ENCODE measurements at places on chromosomes 3 and 15.
A peak's percentile ranks its signal among the peaks of the same experiment; 100 is the strongest.

GRCh38 chr15:66917904-66918448 lies 147.4 kb upstream of the SMAD3 start:
- H3K4me3 ChIP-seq, result no peak overlapping the region
- H3K4me1 ChIP-seq, result no peaks in the 10 kb centered on the region
- no peaks in the 10 kb centered on the region for H3K27me3 ChIP-seq
- no peaks in the 10 kb centered on the region for H3K36me3 ChIP-seq
- no peak for DNase-seq
- H3K27ac ChIP-seq, result no peak overlapping the region

DNA sequence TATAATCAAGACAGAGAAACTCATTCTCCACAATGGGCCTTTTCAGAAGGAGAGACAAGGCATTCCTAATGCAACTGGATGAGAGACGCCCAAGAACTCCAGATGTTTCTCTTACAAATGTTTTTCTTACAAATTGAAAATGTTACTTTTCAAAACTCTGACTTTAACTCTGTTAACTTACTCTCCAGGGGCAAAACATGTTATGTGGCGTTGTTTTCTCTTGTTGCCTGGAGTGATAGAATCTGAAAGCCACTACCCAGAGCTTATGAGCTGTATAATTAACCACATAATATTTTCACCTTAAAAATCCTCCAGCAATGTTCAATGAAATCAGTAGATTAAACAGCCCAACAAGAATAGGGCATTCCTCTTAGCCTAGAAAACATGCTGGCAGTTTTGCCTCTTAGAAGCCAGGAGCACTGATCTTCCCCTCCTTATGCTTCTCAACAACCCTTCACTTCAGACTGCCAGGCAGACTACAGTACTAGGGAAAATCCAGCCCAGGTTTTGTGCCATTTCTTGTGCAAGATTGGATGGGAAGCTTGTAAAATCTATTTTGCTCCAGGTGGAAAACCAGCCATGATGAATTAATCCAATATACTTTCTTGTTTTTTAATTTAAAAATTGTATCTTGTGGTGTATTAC lies 186.7 kb upstream of the GADL1 start:
- no peak overlapping the region for H3K27ac ChIP-seq
- no peaks in the 10 kb centered on the region for H3K4me1 ChIP-seq
- H3K36me3 ChIP-seq, result no peaks in the 10 kb centered on the region
- H3K27me3 ChIP-seq, result no peaks in the 10 kb centered on the region
- no peak overlapping the region for H3K4me3 ChIP-seq
- DNase-seq, result no peak

GRCh38 chr3:66836363-66837152 lies 161.5 kb upstream of the KBTBD8 start:
- no peaks in the 10 kb centered on the region for H3K27me3 ChIP-seq
- no peak overlapping the region for H3K4me3 ChIP-seq
- DNase-seq, result no peak
- no peaks in the 10 kb centered on the region for H3K4me1 ChIP-seq
- no peak overlapping the region for H3K27ac ChIP-seq

DNA sequence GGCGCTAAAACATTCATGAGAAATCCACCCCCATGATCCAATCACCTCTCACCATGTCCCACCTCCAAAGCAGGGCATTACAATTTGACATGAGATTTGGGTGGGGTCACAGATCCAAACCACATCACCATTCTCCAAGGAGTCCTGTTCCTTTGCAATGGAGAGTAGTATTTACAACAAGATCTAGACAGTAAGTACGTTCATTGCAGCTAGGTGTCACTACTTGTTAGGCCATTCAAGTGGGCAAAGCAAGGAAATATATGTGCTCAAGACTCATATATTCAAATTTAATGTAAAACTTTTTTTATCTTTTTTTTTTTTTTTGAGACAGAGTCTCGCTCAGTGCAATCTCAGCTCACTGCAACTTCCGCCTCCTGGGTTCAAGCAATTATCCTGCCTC lies 79.3 kb downstream of the AQP9 start:
- no peaks in the 10 kb centered on the region for H3K4me1 ChIP-seq
- no peak overlapping the region for H3K27ac ChIP-seq
- H3K36me3 ChIP-seq, result no peaks in the 10 kb centered on the region
- no peak for DNase-seq
- no peaks in the 10 kb centered on the region for H3K27me3 ChIP-seq

DNA sequence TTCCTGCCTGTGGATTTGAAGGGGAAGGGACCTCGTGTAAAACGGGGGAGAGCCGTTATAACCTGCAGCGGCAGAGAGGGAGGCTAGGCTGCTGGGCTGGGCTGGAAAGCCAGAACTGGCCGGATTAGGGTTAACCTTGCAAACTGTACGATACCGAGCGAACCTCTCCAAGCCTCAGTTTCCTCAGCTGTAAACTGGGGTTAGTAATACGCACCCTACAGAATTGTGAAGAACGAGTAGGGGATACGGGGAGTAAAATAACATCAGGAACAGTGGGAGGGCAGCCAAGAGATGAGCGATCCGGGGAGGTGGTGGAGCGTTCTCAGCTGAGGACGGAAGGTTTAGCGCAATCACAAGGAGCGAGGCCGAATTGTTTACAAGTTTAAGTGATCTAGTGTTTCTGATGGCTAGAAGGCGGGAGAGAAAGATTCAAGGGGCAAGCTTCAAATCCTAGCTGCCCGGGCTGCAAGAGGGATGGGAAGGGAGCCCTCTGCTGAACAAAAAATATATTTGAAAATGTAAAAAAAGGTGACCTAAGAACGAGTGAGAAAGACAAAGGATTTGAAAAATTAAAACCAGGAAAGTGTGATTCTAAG lies 768 bp upstream of the SEMA5B start:
- no peaks in the 10 kb centered on the region for H3K36me3 ChIP-seq
- peaks cover 41% of the 10 kb centered on the region for H3K27me3 ChIP-seq
- DNase-seq, result no peak
- peak overlapping the region; percentile 32 for H3K4me3 ChIP-seq

GRCh38 chr3:35335703-35336102 lies 303.6 kb upstream of the ARPP21 start:
- no peak overlapping the region for H3K4me3 ChIP-seq
- H3K27ac ChIP-seq, result no peak overlapping the region
- no peaks in the 10 kb centered on the region for H3K4me1 ChIP-seq
- H3K36me3 ChIP-seq, result no peaks in the 10 kb centered on the region

DNA sequence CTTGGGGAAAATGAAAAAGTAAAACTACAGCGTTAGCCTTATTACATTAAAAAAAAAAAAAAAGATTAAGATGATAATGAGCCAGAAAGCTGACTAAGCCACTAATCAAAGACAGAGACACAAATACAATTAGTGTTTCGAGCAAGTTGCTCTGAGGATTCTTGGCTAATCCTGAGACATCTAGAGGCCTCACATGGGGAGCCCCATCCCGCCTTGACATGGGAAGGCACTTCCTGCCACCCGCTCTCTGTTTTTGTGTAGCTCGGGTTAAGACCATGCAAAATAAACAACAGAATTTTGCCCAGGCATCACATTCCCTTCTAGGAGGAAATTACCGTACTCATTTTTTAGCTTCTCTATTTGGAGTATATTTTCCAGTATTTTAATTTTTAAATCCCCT lies 15.3 kb downstream of the HESX1 start:
- no peaks in the 10 kb centered on the region for H3K4me1 ChIP-seq
- no peaks in the 10 kb centered on the region for H3K27me3 ChIP-seq
- H3K4me3 ChIP-seq, result no peak overlapping the region
- no peaks in the 10 kb centered on the region for H3K36me3 ChIP-seq
- no peak overlapping the region for H3K27ac ChIP-seq
- DNase-seq, result no peak

DNA sequence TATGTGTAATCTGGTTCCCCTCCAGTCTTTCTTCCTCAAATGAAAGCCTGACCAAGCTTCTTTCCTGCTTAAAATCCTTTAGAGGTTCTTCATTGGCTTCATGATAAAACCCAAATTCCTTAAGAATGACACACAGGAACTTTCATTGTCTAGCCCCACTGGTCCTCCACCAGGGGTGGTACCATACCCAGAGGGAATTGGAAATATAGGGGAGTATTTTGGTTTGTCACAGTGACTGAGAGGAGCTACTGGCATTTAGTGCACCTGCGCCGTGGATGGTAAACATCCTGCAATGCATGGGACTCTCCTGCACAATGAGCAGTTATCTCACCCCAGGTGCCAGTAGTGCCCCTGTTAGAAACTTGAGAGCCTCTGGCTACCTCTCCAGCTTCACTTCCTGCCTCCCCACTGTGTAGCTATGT lies 10.8 kb downstream of the ZWILCH start:
- peaks cover 23% of the 10 kb centered on the region for H3K36me3 ChIP-seq
- no peak for DNase-seq
- no peaks in the 10 kb centered on the region for H3K4me1 ChIP-seq
- no peak overlapping the region for H3K4me3 ChIP-seq

DNA sequence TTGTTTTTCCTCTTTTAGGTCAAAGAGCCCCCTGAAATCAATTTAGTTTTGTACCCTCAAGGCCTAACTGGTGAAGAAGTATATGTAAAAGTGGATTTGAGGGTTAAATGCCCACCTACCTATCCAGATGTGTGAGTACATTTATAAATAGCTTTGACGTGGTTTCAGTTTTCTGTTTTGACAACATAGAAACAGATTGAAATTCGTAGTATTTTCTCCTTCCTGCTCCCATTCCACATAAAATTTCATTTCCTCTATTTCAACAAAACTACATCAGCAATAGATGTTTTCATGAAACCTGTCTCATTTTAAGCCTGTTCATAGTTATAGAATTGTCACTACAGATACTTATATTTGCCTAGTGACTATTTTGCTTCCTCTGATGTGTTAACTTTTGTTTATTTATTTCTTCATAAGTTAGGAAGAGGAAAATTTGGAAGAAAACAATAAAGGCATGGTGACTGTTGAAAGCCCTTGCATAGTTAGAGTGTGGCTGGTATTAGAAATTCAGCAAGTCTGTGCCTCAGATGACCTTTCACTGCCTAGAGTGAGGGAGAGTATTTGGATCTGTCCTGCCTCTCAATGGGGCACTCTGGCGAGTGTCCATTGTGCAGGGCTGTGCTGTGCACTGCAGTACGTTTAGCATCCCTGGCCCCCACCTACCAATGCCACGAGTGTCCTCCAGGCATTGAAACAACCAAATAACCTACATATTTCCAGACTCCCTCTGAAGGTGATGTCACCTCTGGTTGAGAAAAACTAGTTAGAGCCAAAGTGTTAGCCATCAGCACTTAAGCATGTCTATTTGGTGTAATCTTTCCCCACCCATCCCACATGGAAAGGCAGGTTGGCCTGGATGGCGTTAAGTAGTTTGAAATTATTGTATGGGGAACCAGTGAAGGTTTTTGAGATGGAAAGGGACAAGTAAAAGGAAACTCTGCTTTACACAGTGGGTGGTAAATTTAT lies 5.9 kb downstream of the EIF2AK4 start:
- H3K36me3 ChIP-seq, result peaks cover 9% of the 10 kb centered on the region
- H3K27me3 ChIP-seq, result no peaks in the 10 kb centered on the region
- no peak for DNase-seq

DNA sequence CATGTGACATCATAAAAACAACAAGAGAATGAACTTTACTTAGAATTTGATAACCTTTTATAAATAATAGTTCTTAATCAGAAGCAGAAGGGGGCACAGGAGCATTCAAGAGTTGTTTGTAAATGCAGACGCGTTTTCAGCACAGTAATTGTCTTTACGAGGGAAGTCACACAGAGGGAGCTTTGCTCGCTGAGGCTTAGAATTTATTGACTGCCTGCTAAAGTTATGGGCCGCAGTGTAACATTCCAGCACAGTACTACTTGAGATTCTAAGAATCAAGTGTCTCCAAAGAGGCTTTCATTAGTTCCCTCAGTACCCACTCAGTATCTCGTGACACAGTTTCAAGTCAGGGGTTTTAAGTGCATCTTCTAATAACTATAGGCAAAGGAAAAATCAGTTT lies 288.7 kb downstream of the NR2F2 start:
- no peaks in the 10 kb centered on the region for H3K36me3 ChIP-seq
- no peak overlapping the region for H3K4me3 ChIP-seq
- H3K27me3 ChIP-seq, result no peaks in the 10 kb centered on the region
- no peak overlapping the region for H3K27ac ChIP-seq

- no peaks in the 10 kb centered on the region for H3K27me3 ChIP-seq
- H3K36me3 ChIP-seq, result no peaks in the 10 kb centered on the region
- DNase-seq, result no peak
- H3K4me1 ChIP-seq, result no peaks in the 10 kb centered on the region
These were observed 27.2 kb downstream of the OXSM start for GRCh38 chr3:25817107-25817506.

DNA sequence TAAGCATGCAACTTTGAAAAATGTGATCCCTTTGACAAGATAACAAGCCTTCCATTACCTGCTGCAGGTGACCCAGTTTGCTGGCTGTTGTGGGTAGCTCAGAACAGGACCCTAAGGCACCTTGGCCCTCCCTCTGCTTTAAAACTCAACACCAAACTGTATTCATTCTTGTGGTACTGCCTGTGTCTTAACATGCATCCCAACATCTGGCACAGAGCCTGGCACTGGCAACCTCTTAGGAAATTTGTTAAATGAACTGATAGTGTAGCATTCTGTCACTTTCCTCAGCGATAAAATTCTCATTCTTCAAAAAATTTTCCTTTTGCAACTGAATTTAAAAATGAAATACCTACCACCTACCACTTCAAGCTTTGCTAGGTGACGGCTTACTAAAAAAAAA lies 287.3 kb upstream of the ADAMTS9 start:
- no peaks in the 10 kb centered on the region for H3K27me3 ChIP-seq
- no peaks in the 10 kb centered on the region for H3K36me3 ChIP-seq
- no peak overlapping the region for H3K27ac ChIP-seq
- H3K4me3 ChIP-seq, result no peak overlapping the region

- no peak overlapping the region for H3K27ac ChIP-seq
- no peak for DNase-seq
- no peak overlapping the region for H3K4me3 ChIP-seq
- no peaks in the 10 kb centered on the region for H3K36me3 ChIP-seq
- H3K27me3 ChIP-seq, result no peaks in the 10 kb centered on the region
These were observed 64.2 kb upstream of the FNDC3B start for GRCh38 chr3:171974986-171975837.

- peaks cover 5% of the 10 kb centered on the region for H3K4me1 ChIP-seq
- peaks cover 7% of the 10 kb centered on the region for H3K27me3 ChIP-seq
- H3K4me3 ChIP-seq, result no peak overlapping the region
- no peaks in the 10 kb centered on the region for H3K36me3 ChIP-seq
- DNase-seq, result no peak
These were observed 5.6 kb downstream of the MYO1E start for GRCh38 chr15:59367022-59367451.

All from natural killer cell (primary cell).